ENCODE measurements at places on chromosomes 12 and 14.

DNA sequence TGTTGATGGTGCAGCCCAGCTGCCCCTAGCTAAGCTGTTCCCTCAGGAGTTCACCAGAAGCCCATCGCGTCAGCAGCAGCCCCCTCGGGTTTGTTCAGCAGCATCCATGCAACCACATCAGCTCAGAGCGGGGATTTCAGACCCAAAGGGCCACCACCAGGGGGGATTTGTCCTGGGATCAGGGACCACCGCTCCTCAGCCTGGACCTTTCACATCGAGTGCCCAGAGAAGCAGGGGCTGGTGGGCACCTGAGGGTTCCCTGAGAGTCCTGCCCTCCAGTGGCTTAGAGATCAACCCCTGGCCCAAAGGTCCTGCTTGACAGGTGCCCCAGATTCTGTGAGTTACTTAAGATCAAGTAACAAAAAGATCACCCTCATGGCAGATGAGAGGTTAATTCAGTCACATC is 65.9 kb upstream of the C14orf180 start:
- H3K4me1 ChIP-seq, result no peaks in the 10 kb centered on the region
- H3K27me3 ChIP-seq, result no peaks in the 10 kb centered on the region
- DNase-seq, result no peak
- no peak overlapping the region for H3K4me3 ChIP-seq
- H3K36me3 ChIP-seq, result no peaks in the 10 kb centered on the region

- DNase-seq, result no peak
- no peaks in the 10 kb centered on the region for H3K27me3 ChIP-seq
- no peaks in the 10 kb centered on the region for H3K36me3 ChIP-seq
- no peaks in the 10 kb centered on the region for H3K4me1 ChIP-seq
- H3K27ac ChIP-seq, result no peak overlapping the region
Observed at GRCh38 chr12:94841177-94841576, 162.3 kb downstream of the NDUFA12 start.

DNA sequence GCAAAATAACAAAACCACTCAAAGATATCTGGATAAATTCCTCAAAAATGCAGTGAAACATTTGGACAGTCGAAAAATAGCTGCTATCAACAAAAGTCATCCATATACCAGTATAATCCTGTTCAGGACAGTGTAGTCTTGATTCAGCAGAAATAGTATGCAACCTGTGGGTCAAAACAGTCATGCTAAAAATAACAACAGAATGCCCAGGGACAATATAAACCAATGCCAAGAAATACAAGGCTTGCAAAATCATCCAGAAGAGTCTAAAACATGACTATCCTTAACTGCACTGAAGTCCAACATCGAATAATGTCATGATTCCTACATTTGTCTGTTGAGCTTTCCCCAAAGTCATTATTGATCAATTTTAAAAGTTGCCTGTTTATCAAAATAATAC is 425.9 kb downstream of the FSCB start:
- no peak overlapping the region for H3K4me3 ChIP-seq
- H3K27ac ChIP-seq, result no peak overlapping the region
- H3K36me3 ChIP-seq, result no peaks in the 10 kb centered on the region
- H3K27me3 ChIP-seq, result no peaks in the 10 kb centered on the region
- no peak for DNase-seq
- H3K4me1 ChIP-seq, result no peaks in the 10 kb centered on the region

DNA sequence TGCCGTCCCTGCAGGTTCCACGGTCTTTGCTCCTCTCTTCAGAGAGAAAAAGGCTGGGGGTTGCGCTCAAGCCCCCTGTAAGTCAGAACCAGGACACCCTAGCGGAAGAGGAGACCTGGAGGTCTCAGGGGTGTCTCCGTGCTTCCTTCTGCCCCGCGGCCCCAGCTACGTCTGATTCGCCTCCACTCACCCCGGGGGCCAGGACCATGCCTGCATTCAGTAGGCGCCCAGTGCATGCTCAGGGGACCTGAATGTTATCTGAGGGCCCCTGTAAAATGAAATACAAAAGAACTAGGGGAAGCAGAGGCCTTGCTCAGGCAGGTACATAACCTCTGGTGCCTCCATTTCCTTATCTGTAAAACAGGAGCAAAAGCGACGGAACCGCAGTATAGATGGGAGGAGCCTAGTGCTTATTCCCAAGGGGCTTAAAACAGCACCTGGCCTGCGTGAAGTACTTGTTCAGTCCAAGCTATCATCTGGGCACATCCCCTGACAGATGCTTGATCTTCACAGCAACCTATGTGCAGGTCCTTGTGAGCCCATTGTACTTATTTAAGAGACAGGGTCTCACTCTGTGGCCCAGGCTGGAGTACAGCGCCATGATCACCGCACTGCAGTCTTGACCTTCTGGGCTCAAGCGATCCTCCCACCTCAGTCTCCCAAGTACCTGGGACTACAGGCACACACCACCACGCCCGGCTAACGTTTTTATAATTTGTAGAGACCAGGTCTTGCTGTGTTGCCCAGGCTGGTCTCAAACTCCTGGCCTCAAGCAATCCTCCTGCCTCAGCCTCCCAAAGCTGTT is 110.3 kb upstream of the NCOR2 start:
- no peaks in the 10 kb centered on the region for H3K27me3 ChIP-seq
- no peak overlapping the region for H3K4me3 ChIP-seq
- no peak overlapping the region for H3K27ac ChIP-seq
- peaks cover 3% of the 10 kb centered on the region for H3K4me1 ChIP-seq
- H3K36me3 ChIP-seq, result no peaks in the 10 kb centered on the region

DNA sequence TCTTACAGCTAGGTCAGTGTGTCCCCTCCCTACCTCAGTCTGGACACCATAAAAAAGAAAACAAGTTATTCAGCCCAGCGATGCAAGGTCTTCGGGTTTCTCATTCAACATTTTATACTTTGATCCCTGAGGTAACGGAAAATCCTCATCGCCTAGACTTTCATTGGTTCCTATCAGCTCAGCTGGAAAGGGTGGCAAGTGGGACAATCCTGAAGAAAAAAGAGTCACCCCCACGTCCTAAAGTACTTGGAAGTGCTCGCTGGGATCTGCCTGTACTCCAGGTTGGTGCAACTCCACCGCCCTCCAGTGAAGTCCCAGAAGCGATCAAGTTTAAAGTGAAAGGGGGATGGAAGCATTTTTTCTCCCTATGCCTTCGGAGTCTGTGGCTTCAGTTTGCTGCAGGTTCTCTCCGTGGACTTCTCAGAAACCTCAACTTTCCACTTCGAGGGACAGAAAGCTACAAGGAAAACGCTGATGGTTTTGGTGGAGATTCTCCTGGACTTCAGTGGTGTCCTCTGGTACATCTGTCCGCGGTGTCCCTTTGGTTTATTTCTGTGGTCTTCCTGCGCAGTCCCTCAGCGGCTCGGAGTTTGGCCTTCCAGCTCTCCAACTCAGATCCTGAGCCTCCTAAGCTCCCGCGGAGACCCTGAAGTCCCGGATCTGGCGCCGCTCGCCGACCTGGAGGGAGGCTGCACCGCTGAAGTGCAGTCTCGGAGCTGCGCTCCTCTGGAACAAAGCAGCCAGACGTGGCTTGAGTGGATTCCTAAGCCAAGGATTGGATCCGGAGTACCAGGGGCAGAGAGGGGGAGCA is 1.8 kb upstream of the LRFN5 start:
- H3K4me3 ChIP-seq, result peak overlapping the region; percentile 52
- no peaks in the 10 kb centered on the region for H3K27me3 ChIP-seq
- no peak overlapping the region for H3K27ac ChIP-seq

DNA sequence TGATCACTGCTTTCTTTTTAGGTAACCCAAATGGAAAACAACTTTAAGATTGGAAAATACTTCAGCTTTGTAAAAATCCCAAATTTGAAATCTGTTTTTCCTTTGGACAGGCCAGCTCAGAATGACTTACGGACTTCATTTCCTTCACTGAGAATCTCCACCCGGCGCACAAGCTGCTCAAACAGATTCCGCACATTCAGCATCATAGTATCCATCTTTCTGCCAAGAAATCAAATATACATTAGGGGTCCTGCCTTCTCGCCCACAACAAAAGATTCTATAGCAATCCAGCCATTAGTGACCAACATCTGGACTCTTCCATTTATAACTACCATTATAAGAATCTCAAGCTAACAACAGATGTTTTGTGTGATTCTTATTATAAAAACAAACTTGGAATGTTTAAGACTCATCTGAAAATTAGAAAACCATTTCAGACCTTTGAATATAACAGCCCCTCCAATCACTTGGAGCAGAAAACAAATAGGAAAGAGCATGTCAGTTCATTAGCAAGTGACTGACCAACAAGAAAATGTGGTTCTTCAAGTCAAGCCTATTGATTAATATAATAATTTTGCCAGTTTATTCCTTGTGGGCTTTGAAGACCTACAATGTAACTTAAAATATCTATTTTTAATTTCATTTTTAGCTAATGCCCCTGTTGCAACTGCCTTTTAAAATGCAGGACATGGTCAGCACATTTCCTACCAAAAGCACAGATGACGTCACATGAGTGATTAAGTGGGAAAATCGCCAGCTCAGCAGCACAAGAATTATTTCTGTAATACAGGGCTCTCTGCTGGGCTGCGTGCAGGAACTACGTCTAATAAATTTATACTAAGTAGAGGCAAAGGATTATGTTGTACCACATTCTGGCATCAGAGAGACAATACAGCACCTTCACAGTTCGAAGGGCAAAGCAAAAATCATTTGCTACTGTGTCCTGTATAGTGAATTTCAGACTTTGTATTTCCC is 8.5 kb downstream of the RACGAP1 start:
- no peak overlapping the region for H3K4me3 ChIP-seq
- no peaks in the 10 kb centered on the region for H3K36me3 ChIP-seq
- no peaks in the 10 kb centered on the region for H3K27me3 ChIP-seq
- no peak overlapping the region for H3K27ac ChIP-seq
- DNase-seq, result peak; percentile 42
- peaks cover 8% of the 10 kb centered on the region for H3K4me1 ChIP-seq

- DNase-seq, result no peak
- H3K36me3 ChIP-seq, result no peaks in the 10 kb centered on the region
- H3K27me3 ChIP-seq, result no peaks in the 10 kb centered on the region
- peak overlapping the region; percentile 66 for H3K27ac ChIP-seq
- H3K4me1 ChIP-seq, result peaks cover 12% of the 10 kb centered on the region
- peak overlapping the region; percentile 76 for H3K4me3 ChIP-seq
Observed at GRCh38 chr12:51907856-51908425, 637 bp downstream of the ACVRL1 start.

- H3K27ac ChIP-seq, result no peak overlapping the region
- H3K36me3 ChIP-seq, result no peaks in the 10 kb centered on the region
- no peaks in the 10 kb centered on the region for H3K4me1 ChIP-seq
- H3K4me3 ChIP-seq, result no peak overlapping the region
- DNase-seq, result no peak
Observed at GRCh38 chr12:5403411-5403810, 28.5 kb upstream of the NTF3 start.

GRCh38 chr14:29458547-29458946 is 469.1 kb downstream of the PRKD1 start:
- no peaks in the 10 kb centered on the region for H3K36me3 ChIP-seq
- no peaks in the 10 kb centered on the region for H3K4me1 ChIP-seq
- no peaks in the 10 kb centered on the region for H3K27me3 ChIP-seq
- DNase-seq, result no peak
- no peak overlapping the region for H3K4me3 ChIP-seq
- no peak overlapping the region for H3K27ac ChIP-seq

DNA sequence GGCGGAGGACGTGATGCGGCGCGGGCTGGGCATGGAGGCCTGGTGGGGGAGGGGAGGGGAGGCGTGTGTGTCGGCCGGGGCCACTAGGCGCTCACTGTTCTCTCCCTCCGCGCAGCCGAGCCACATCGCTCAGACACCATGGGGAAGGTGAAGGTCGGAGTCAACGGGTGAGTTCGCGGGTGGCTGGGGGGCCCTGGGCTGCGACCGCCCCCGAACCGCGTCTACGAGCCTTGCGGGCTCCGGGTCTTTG is 303 bp downstream of the GAPDH start:
- H3K4me1 ChIP-seq, result no peaks in the 10 kb centered on the region
- DNase-seq, result no peak
- H3K4me3 ChIP-seq, result peak overlapping the region; percentile 92
- H3K27me3 ChIP-seq, result no peaks in the 10 kb centered on the region

DNA sequence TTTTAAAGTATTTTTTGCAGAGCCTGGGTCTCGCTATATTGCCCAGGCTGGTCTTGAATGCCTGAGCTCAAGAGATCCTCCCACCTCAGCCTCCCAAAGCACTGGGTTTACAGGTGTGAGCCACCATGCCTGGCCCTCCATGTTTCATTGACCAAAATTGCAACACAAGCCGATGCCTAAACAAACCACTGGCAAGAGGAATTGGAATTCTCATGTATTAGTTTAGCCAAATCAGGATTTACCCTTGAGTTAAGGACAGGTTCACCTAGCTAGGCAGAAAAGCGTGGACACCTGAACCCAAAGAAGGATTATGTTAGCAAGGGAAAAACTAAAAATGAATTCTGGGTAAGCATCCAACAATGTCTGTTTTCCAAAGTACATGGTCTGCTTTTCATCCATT is 14.6 kb upstream of the METAP2 start:
- no peak overlapping the region for H3K27ac ChIP-seq
- no peaks in the 10 kb centered on the region for H3K4me1 ChIP-seq
- no peaks in the 10 kb centered on the region for H3K36me3 ChIP-seq
- H3K27me3 ChIP-seq, result no peaks in the 10 kb centered on the region
- DNase-seq, result no peak

DNA sequence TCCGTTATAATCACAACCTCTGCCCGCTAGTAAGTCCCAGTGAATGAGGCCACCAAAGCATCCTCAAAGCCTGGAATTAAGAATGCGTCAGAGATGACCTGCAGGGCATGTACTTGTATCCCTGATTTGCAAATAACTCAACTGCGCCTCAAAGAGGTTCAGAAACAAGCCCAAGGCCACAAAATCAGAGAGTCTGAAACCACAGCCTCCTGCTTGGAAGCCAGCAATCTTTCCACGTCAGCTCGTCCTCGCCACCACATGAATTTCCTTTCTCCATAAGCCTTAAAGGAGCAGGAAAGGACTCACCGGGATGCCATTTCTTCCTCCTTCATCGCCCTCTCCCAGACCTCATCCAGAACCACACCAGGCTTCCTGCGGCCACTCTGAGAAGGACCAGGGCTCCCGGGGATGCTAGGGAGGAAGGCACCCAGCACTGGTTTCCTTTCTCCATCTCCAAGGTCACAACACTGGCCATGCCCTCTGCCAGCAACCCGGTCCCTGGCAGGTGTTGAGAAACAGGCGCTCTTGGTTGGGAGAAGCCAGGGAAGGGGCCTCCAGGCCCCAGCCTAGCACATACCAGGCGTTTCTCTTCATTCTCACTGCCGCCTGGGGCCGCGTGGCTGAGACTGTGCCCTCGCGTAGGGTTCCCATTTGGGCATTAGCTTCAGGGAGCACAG is 191.2 kb upstream of the DIO3 start:
- H3K4me1 ChIP-seq, result no peaks in the 10 kb centered on the region
- DNase-seq, result no peak
- H3K27me3 ChIP-seq, result no peaks in the 10 kb centered on the region
- H3K4me3 ChIP-seq, result no peak overlapping the region
- no peak overlapping the region for H3K27ac ChIP-seq
- no peaks in the 10 kb centered on the region for H3K36me3 ChIP-seq

Measured in kidney (tissue), 22 donors.